ENCODE measurements at places on chromosomes 7 and 10.

DNA sequence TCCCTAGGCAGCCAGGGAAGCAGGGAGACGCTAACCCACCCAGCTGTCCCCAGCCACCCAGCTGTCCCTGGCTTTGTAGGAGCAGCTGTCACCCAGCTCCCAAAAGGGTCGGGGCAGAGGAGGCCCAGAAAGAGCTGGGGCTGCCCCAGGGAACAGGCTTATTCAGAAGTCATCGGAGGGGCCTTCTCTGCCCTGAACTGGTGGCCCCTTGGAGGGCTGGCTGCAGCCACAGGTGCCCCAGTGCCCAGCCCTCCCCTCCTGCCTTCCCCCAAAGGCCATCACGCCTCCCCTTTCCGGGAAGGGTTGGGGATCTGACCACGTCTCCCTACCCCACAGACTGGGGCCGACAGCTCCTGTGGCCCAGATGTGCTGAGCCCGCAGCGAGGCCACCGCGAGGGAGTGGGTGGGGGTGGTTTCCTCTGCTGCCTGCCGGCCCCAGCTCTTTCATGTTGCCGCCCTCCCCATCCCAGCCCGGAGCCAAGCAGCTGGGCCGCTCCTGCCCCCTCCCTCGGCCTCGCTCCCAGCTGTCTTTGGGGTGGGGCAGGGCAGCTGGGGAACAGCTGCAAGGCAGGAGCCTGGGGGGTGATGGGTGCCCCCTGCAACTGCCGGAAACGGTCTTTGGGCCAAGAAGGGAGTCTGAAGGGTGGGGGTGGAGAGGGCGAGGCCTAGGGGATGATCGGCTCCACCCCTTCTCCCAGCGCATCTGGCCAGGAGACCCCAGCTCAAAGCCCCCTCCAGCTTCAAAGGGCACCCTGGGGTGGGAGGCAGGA, 16.8 kb downstream of the TRIM8 start:
- DNase-seq, result no peak

- DNase-seq, result no peak
Observed at GRCh38 chr7:106369816-106370215, 85.0 kb upstream of the NAMPT start.

DNA sequence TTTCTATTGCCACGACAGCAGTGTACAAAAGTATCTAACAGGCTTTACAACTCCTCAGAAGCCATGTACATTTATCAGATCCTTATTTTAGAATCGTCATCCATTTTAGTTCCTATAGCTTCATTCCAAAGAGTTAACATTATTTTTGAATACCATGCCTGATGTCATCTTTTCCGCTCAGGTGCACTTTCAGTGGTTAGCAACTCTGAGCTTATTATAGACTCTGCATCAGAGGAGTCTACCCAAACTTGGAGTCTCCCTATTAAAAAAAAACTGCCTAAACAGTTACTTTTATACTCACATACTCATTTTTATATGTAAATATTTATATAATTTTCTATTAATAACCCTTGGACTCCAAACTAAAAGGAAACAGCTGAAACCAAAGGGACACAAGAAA, 31.6 kb upstream of the PRSS37 start:
- DNase-seq, result no peak

DNA sequence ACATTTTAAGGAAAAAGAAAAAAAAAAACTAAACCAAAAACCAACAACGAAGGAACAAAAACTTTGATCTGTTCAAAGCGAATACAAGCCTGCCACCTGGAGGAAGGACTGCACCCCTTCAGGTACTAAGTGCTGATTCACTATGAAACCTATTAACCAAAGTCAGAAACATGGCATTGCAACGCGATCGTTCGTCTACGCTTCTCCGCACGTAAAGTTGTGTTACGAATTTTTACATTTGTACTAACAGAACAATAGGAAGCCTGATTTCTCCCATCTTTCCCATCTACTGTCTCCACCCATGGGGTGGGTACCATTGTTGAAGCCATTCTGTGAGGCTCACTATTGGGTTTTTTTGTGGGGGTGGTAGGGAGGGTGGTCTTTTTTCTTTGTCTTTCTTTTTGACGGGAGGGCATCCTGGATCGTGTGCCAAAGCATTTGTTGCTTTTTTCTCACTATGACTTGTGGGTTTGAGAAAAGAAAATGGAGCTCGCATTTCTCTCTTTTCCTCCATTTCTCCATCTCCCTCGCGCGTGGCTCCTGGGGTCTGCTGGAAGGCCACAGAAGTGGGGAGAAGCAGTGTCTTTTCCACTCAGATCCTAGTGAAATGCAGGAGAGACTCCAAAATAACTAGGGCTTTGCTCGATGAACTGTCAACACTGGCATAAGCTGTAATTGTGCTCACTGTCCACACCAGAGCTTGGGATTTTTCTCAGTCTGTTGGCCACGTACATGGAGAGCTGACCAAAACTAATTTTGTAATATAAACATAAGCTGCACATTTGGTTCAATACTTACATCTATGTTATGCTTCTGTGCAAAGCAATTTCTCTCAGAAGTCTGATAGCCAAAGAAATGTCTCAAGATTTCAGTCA, 100.9 kb upstream of the YAE1 start:
- DNase-seq, result peak; percentile 59

DNA sequence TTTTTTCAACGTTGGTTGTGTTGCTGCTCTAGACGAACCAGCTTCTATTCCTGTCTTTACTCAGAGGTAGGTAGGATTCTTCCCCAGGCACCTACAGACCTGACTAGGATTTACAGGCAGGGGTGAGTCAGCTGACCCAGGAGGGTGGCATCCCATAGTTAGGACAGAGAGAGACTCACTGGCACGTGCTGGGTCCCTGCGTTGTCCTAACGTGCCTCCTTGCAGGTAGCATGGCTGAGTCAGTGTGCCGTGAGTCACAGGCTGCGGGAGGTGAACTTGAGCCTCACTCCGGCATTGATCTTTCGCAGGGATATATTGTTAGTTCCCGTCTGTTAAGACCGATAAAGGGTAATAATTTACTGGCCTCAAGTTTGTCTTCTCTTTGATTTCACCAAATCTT, 96.5 kb downstream of the PFKFB3 start:
- no peak for DNase-seq

GRCh38 chr10:93584445-93584844, 16.6 kb downstream of the RBP4 start:
- DNase-seq, result no peak

DNA sequence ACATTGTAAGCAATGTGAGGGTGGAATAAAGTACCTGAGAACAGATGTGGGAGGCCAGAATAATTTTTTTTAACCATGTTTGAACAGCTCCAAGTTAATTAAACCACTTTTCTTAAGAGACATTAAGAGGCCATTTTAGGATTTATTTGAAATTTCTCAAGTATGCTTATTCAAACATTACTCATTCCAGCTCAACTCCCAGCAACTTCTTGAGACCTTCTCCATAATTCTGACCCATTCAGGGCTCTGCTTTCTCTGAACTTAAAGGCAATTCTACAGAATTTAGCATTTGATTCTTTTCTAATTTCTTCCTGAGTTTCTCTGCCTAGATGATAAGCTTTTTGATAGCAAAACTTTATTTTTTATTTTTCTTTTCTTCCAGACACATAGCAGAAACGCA, 314.5 kb downstream of the CAMK1D start:
- no peak for DNase-seq

DNA sequence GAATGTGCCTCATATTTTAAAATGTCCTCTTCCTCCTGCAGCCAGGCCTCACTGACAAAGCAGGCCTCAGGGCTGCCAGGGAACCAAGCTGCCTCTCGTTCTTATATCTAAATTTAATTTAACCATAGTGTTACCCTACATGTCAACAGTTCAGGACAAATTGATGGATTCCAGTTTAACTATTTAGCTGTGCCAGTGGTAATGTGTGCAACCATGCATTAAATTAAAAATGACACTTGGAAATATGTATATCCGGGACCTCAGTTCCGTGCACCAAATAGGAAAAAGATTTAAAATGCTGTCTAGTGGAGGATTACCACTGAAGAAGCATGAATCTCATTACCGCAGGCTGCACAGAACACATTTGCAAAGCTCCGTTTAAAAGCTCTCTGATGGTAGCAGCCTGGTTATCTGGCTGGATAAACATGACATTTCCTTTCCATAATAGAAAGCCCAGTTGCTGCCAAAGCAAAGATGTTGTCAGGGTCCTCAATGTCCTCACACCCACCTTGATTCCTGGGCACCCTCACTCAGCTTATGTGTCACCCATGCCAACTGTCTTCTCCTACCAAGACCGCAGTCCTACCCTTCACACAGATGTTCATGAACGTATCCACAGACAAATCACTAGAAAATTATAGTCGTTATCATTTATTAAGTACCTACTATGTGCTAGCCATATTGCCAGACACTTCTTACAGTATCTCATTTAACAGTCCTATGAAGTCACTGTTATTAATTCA, 73.3 kb upstream of the FRMD4A start:
- peak; percentile 56 for DNase-seq

- no peak for DNase-seq
Observed at GRCh38 chr7:142228537-142229104, 29.2 kb downstream of the PRSS58 start.

DNA sequence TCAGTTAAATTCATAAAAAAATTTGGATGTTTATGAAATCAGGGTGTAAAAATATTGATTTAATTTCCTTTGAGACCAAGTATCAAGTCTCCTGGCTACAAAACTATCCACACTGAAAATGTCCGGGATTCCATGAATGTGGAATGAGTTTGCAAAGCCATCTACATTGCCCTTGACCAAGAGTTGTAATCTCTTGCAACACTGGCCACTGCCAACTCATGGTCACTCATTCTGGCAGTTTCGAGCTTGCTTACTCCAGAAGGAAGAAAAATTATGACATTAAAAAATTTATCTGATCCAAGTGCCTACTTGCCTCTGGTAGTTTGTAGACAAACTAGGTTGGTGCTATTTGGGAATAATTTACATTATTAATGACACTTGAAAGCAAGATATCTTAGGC, 84.2 kb downstream of the NPY start:
- no peak for DNase-seq

DNA sequence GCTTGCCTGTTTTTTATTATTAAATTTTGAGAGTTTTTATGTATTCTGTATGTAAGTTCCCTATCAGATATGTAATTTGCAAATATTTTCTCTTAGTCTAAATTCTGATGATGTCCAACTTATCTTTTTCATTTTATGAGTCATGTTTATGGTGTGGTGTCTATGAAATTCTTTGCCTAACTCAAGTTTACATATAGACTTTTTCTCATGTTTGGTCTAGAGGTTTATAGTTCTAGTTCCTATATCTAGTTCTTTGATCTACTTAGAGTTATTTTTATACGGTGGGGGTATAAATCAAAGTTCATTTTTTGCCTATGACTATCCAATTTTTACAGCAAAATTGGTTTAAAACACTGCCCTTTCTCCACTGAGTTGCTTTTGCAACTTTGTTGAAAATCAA, 26.3 kb upstream of the CCDC7 start:
- DNase-seq, result no peak

DNA sequence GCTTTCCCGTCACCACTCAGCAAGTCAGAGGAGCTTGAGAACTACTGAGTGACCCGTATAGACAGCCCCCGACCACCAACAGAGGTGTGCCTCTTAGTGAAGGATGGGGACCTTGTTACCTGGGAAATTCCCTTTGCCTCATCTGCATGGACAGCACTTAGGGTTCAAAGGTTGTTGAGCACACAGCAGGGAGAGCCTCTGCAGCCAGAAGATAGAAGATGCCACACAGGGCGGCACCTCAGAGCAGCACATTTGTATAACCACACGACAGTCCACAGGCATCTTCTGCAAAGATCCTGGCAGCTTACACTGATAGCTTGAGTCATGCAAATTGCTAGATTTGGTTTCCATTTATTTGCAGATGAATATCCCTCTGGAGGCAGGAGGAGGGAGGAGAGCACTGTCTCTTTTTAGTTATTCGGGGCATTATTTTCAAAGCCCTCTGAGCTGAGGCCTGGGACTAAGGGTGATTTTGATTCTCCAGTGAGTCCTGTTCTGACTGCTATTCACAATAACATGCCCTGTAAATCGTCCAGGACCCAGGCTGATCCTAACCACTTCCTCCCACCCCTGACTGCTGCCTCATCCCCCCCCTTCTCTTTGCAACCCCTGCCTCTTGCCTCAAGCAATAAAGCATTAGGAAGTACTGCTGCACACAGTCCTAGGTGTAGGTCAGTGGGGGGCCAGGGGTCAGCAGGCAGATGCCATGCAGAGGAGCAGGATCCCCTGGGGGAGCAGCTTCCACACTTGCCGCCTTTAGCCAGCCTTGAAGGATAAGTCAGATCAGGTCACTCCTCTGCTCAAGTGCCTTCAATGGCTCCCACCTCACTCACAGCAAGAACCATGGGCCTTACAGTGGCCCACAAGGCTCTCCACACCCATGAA, 24.6 kb upstream of the INMT start:
- DNase-seq, result no peak

DNA sequence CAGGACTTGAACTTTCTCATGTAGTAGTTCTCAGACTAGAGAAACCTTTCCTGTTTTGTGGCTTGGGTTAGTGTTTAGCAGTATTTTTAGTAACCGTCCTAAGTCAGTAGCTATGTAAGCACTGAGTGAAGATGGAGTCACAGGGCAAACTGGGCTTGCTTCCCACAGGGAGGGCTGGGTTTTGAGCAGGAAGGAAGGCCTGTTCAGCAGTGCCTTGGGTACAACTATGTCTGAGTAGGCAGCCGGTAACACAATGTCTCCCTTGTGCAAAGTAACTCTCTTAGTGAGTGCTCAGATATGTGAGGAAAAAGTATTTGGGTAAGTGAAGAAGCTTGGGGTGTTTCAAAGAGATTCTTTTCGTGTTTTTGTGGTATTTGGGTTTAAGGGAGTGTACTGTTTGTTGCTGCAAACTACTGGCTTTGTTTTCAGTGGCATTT, 96.4 kb downstream of the CCSER2 start:
- peak; percentile 76 for DNase-seq

DNA sequence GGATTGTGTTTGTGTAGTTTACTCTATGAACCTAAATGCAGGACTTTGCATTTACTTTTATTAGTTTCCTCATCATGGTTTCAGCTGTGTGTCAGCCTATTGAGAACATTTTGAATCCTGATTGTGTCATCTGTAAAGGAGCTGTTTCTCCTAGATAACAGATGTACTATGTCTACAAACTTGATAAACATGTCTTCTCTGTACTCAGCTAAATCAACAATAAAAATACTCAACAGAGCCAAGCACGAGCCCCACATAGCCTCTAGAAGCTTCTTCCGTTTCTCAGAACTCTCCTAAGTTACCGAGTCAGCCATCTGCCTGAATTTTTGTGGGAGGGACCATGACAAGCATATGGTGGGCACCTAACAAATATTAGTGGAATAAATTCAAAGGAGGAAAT, 234.7 kb downstream of the SKAP2 start:
- no peak for DNase-seq

- no peak for DNase-seq
Observed at GRCh38 chr10:51000976-51001375, 73.3 kb upstream of the PRKG1 start.

Measured in dermis microvascular lymphatic vessel endothelial cell (primary cell).